ENCODE measurements at places on chromosomes 16 and 17.

GRCh38 chr16:50507397-50507796 is 40.8 kb upstream of the NKD1 start:
- no peak for DNase-seq

GRCh38 chr16:72875291-72876031 is 172.5 kb downstream of the ZFHX3 start:
- DNase-seq = peak; percentile 77

- peak; percentile 98 for DNase-seq
Measured at GRCh38 chr17:59964482-59965328, at the start of gene RNFT1. Gene RNFT1, minus strand, starts transcription at chr17:59964740. Its CDS starts 77 bp downstream, at chr17:59964663.

- no peak for DNase-seq
Measured at GRCh38 chr16:22348291-22348690, 26.1 kb downstream of the CDR2 start.

DNA sequence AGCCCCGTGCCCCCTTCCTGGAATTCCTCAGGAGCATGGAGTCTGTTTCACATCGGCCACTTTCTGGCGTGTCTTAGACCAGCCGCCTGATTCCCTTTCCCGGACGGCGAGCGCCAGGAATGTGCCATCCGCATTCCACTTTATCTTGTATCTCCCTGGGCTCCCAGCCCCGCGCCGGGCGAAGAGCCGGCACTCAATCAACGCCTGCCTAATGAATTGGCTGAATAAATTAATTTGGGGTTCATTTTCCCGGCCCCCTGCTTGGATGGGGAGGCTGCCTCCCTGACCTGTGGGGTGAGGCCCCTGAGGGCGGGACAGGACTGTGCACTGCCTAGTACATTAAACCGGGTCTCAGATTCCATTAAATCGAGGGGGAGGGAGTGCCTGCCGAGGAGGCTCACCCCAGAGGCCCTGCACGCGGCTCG is 282.3 kb upstream of the TNRC6C start:
- no peak for DNase-seq

DNA sequence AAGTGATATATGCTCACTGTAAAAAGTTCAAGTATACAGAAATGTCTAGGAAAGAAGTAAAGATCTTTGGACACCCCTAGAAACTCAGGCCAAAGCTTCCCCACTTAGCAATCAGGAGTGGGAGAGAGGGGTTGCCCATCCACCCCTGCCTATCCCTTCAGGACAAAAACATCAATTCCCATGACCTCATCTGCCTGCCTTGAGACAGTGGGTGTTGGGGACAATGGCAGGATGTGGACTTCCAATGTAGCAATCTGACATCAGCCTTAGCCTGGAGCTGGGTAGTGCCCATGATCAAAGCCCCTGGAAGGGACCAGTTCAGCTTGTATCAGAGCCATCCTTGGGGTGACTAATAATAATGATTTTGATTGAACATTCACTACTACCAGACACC is 18.1 kb downstream of the ITPRIPL2 start:
- DNase-seq = peak; percentile 82

GRCh38 chr17:14057591-14057990 is 11.7 kb upstream of the COX10 start:
- DNase-seq = no peak

GRCh38 chr16:81647527-81647926 is 131.6 kb upstream of the PLCG2 start:
- DNase-seq = no peak

DNA sequence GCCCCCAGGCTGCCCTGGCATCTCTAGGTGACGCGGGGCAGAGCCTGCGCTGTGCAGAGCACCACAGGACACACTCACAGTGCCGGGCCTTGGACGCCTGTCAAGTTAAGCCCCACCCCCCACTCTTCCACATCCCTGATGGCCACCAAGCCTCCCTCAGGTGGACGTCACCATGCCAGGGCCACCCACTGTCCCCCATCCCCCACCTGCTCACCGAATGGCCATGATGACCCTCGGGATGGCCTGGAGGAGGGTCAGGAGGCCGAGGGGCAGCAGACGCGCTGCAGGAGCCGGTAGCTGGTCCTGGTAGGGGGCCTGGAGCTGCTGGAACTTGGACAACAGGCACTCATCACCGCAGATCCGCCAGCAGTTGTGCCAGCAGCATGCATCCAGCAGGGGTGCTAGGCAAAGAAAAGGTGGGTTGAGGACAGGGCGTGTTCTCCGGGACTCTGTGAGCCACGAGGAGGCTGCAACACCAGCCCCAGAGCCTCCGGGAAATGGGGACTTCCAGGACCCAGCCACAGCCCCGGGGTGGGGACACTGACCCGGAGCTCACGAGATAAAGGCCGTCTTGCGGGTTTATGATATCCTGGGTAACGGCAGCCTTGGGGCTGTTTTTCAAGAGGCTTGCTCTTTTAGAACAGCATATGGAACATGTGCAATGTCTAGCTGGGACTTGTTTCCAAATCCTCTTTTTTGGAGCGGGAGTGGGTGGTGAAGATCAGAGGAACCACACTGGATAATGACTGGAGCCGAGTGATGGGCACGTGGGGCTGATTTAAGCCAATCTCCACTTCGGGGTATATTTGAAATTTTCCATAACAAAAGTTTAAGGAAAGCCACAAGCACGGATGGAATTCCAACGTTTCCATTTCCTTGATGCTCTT is 11.4 kb downstream of the C16orf95 start:
- DNase-seq = no peak

GRCh38 chr16:50229149-50229726 is 37.1 kb upstream of the ADCY7 start:
- no peak for DNase-seq

DNA sequence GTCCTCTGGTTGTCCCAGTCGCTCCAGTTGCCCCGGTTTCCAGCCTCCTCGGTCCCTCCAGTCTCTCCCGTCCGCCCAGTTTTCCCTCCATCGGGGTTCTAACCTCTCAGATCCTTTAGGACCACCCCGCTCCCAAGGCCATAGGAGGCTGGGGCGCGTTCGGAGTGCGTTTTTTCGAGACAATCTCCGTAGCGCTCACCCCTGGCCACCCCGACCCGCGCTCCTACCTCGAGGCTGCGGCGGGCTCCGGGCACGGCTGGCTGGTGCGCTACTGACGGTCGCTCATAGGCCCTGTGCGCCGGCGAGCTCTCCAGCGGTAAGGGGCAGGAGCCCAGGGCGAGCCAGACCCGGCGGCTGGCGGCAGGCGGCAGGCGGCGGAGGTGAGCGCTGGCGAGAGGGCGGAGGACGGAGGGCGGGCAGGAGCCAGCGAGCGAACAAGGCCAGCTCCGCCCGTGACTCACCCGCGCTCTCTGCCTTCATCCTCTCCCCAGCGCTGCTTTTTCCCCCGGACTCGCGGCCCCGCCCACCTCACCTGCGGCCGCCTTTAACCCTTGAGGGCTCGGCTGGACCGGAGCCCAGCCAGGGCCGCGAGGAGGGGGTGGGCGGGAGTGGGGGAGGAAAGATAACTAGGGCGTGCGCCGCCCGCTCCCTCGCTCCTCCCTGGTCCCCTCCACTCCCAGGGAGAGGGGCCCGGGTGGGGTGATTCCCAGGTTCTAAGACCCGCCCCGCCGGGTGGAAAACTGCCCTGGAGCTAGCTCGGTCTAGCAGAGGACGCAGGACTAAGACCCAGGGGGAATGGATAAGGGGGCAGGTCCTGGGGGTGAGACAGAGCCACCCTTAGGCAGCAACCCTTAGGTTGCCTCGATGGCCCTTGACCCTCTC is at the start of gene SP6:
SP6 (minus strand) TSS at position 472 of the 882 bp plus-strand sequence. CDS start 2,734 bp downstream, outside the sequence.
- peak; percentile 37 for DNase-seq

DNA sequence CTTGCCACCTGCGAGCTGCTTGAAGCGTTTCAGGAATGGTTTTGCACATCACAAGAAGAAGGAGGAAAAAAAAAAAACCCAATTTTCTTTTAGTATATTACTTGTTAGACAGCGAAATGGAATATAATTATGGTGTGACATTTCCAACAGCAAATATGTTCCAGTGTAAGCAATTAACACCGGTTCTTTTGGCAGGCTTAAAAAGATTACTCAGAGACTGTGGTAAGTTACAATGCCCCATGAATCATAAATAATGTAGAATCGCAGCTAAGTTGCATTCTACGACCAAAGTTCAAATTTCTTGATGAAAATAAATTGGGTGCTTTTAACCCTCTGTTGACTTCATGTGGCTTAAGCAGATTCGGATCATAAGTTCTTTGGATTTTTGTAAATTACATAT is 245.2 kb downstream of the XYLT1 start:
- no peak for DNase-seq

GRCh38 chr17:50146230-50146926 is 4.1 kb downstream of the PPP1R9B start:
- DNase-seq = no peak

- no peak for DNase-seq
Measured at GRCh38 chr16:54366943-54367342, 80.4 kb upstream of the IRX3 start.

All from suppressor macrophage treated with lipopolysaccharide for 4 hours (primary cell).